Neuronal stem cell (in vitro differentiated cells): ENCODE measurements at places on chromosomes 3 and 15.

DNA sequence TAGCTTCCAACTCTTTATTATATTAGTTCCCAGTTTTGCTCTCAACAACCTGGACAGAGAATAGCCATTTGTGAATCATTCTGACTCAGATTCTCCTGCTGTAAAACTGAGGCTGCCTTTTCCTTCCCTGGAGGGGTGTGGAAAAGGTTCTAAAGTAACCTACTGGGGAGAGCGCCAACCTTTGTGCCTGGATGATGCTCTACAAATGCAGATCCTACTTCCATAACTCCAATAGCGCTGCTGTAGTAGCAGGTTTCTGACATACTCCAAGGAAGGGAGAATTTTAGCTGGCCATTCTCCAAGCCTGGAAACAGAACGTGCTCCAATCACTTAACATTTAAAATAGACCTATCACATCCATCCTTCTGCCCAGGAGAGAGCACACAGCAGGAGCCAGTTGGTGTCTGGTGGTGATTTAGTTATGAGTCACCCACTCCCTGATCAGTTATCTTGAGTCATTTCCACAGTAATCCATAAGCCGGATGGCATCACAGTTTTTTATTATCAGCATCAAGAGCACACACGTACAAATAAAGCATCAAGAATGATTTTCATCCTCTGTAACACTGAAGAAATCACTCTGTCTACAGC lies 38.3 kb downstream of the MYH15 start:
- DNase-seq = no peak

GRCh38 chr15:66880380-66881155 lies 178.5 kb downstream of the SMAD6 start:
- DNase-seq = no peak

DNA sequence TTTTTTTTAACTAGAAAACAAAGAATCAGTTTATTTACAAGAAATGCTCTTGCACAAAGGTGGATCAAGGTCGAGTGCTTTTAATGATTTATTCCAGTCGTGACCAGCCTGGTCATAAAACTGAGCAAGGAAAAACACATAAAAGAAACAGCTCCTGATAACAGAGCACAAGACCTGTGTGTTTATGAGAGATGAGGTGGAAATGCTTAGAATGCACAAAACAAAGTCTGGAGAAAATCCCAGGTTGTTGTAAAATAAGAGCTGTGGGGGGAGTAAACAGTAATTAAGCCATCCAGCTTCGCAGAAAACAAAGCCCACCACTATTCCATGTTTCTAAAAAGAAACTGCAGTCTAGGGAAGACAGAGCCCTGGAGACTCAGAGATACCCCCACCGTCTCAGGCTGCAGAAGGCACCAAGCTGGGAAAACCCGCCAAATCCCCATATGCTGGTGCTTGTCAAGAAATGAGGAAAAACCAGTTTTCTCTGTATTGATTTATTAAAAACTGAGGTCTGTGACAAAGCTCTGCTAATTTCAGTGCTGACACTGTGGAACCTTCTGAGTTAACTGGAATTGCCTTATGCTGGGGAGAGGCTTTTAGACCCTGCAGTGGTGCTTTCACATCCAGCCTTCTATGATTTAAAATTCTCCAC lies 139.3 kb downstream of the ADAMTS17 start:
- DNase-seq = no peak

- no peak for DNase-seq
These were observed 47.6 kb downstream of the ANKRD28 start for GRCh38 chr3:15750143-15750542.

GRCh38 chr3:131053043-131053859 lies 26.6 kb downstream of the NEK11 start:
- no peak for DNase-seq

- DNase-seq = no peak
These were observed 231.3 kb upstream of the SATB1 start for GRCh38 chr3:18656410-18656809.

- no peak for DNase-seq
These were observed 77.9 kb upstream of the NTRK3 start for GRCh38 chr15:88334436-88334835.

- DNase-seq = peak; percentile 52
These were observed at the start of gene MYO5C for GRCh38 chr15:52295421-52296001. Gene MYO5C (minus strand): TSS chr15:52295804. CDS start chr15:52295636, 168 bp downstream.

DNA sequence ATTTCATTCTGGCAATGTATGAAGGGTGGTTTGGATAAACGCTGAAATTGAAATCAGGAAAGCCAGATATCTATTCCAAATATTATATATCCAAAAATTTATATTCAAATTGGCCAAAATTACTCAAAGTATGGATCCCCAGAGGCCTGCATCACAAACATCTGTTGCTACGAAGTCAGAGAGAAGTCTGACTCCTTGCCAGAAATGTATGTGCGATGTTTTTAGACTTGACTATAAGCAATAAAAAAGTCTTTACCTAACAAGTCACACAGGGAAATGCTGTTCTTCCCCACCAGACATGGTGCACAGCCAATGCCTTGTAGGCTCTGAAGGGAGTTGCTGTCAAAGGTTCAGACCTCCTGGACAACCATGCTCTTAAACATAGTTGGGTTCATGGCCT lies 533.1 kb downstream of the OTOL1 start:
- DNase-seq = no peak

- no peak for DNase-seq
These were observed 716 bp downstream of the CPEB1 start for GRCh38 chr15:82646250-82647044.

GRCh38 chr15:69491038-69491505 lies 38.5 kb downstream of the RPLP1 start:
- DNase-seq = no peak
